Amniotic stem cell (primary cell): ENCODE measurements at places on chromosomes 5 and 9.

GRCh38 chr5:43569236-43569746 lies 12.4 kb upstream of the PAIP1 start:
- no peak for DNase-seq

GRCh38 chr5:27062451-27062850 lies 24.1 kb upstream of the CDH9 start:
- no peak for DNase-seq

GRCh38 chr5:79020861-79021561 lies 35.9 kb upstream of the ARSB start:
- peak; percentile 29 for DNase-seq

GRCh38 chr5:55620766-55621160 lies 86.0 kb upstream of the PLPP1 start:
- DNase-seq, result no peak

GRCh38 chr9:91710158-91710557 lies 239.9 kb downstream of the ROR2 start:
- DNase-seq, result no peak

DNA sequence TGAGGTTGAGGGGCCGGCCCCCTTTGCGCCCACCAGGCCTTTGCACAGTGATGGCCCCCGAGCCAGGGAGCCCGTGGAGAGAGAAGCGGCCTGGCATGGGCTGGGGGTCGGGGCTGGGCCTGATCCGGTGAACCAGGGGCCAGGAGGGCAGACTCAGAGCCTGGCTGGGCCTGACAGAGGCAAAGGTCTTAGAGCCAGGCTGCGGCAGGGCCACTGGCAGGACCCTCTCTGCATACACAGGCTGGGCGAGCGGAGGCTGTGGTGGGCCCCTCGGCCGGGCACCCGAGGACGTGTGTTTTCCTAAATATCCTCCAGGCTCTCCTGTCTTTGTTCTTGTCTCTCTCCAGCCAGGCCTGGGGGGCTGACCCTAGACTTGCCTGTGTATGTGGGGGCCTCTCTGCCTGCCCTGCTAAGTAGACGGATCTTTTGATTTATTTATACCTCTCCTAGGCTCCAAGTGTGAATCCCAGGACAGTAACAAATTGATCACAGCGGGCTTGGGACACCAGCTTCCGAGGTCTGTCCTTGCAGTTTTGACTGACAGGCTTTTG lies 933 bp downstream of the NEK6 start:
- no peak for DNase-seq

DNA sequence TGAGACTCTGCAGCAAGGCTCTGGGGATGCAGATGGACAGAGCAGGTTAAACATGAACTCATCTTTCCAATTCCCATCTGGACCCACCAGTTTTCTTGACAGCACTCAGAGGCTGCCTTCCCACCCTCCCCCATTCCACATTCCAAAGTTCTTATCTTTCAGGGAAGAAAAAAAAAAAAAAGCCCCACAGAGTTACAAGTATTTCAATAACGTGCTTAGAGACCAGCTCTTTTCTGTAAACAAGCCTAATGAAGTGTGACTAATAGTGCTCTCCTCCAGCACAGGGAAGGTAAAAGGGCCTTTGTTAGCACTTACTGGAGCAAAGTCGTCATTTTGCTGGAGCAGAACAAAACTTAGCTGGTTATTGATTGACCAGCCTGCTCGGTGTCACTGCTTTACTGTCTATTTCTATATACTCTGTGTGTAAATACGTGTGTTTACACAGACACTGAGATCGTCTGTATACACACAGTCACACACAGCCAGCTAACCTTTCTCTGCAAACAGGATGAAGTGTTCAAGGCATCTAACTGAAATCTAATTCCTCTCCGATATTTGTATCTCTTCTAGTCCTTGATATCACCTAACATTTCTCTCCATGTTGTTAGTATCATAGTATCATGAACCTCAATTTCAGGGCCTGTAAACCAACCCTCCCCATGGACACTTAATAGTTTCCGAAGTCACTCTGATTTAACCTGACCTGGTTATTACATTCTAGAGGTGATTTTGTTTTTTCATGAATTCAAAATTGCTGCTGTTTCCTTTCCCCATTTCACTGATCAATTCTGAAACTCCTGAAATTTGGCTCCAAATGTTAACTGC lies 84.9 kb downstream of the ZNF608 start:
- no peak for DNase-seq

DNA sequence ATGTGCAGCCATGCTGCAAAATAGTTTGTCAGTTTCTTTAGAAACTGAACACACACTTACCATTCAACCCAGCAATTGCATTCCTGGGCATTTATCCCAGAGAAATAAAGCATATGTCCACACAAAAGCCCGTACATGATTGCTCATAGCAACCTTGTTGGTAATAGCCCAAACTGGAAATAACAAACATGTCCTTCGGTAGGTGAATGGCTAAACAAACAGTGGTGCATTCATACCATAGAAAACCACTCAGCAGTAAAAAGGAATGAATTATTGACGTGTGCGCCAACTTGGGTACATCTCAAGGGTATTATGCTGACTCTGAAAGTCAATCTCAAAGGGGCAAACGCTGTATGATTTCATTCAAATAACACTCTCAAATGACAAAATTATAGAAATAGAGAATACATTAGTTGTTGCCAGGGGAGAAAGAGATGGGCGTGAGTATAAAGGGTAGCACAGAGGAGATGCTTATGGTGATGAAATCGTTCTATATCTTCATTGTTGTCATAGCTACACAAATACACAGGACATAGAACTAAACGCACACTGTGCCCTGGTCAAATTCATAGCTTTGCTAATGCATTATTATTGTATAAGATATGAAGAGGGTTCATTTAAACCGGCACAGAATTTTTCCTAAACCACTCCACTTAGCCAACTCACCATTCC lies 58.2 kb downstream of the DRD1 start:
- no peak for DNase-seq

DNA sequence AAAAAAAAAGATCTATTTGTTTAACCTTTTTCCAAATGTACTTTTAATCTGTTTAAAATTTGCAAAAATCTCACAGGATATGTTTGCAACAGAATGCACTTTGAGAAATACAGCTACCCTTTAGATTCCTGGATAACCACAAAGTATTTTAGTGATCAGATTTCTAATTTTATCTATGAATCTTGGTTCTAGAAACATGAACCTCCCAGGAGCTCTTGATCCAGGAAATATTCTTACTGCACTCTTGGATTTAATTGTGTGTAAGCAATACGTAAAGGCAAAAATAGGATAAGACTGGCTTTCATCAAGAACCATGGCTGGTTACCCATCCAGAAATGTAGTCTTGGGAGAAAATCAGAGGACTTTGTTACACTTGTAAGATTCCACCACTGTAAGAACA lies 1581.8 kb upstream of the WWC1 start:
- DNase-seq, result no peak

DNA sequence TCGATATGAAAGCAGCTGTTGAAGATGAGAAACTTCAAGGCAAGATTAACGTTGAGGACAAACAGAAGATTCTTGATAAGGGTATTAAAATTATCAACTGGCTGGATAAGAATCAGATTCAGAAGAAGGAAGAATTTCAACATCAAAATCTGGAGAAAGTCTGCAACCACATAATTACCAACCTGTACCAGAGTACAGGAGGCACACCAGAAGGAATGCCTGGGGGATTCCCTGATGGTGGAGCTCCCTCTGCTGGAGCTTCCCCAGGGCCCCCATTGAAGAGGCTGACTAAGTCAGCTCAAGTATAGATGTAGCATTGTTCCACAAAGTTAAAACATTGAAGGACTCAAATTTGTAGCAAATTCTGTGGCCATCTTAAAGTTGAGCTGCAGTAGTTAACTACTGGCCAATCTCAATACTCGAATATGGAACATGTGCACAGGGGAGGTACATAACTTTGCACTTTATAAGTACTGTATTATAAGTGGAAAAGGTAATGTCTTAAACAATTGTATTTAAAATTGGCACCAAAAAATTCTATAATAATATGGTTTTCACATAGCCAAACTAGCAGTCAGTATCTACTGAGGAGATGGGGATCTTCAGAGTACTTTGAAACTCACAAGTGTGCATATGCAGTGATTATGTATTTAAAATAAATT lies 237.5 kb downstream of the CHSY3 start:
- no peak for DNase-seq

GRCh38 chr5:170743876-170744212 lies 39.7 kb upstream of the GABRP start:
- DNase-seq, result no peak

DNA sequence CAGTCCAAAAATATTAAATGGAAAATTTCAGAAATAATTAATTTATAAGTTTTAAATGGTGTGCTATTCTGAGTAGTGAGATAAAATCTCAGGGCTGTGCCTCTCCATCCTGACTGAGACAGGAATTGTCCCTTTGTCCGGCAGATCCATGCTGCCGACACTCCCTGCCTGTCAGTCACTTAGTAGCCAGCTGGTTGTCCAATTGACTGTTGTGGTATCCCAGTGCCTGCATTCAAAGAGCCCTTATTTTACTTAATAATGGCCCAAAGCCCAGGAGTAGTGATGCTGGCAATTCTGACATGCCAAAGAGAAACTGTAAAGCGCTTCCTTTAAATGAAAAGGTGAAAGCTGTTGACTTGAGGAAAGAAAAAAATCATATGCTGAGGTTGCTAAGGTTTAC lies 157.5 kb downstream of the ENC1 start:
- DNase-seq, result no peak

DNA sequence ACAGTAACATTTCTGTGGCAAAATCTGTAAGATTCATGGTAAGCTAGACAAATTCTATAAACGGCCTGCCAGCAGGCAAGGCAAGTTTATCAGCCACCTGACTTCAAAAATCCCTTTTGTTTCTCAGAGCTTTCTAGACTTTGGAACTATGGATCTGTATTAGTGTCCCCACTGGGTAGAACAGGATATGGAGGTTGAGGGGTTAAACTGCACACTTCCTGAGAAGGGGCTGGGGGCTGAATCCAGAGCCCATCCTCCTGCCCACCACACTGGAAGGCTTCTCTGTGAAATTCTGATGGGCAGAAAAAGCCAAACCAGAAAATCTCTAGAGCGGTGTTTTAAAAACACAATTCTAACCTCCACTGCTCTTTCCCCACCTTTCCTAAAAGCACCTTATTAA lies 128.7 kb downstream of the ENTREP1 start:
- no peak for DNase-seq

DNA sequence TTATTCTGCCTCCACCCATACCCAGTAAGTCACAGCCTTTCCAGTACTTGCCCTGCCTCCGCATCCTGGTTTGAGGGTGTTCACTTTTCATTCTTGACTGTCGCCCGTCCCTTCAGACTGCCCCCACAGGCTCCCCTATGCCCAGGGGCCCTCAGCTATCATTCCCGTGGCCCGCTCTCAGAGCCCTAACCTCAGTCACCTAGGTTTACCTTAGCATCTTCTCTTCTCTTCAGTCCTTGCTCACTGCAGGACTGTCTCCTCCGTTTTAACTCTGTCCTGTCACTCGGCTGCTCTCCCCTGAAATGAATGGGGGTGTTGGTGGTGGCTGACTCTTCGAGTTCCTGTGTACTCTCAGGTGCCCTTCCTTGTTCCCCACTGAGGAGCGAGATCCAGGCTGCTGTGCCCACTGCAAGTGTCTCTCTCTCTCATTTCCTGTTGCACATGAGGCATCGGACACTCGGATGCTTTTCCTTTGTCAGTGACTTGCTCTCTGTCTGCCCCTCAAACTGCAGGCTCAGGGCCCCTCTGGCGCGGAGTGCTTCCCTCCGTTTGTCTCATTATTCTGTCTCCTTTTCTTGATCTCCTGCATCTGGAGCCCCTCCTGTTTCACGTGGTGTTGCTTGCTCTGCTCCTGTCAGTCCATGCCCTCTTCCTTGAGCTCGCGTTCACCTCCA lies 89.8 kb downstream of the CACNA1B start:
- no peak for DNase-seq

- DNase-seq, result no peak
These were observed 104.6 kb downstream of the CACNA1B start for GRCh38 chr9:137982200-137982599.

DNA sequence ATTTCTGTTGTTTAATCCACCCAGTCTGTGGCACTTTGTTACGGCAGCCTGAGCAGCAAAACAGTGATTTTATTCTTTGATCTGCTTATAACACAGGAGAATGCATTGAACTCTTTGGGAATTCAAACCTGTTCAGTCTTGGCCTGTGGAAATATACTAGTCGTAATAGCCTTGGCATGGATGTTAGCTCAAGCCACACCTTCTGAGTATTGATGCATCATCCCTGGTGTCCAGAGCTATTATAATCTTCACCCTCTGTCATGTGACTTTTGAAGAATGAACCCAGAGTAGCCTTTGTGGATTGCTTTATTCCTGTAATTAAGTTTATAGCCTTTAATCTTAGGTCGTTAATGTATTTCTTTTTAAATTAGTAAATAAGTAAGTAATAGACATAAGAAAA lies 50.8 kb upstream of the TEX48 start:
- no peak for DNase-seq

DNA sequence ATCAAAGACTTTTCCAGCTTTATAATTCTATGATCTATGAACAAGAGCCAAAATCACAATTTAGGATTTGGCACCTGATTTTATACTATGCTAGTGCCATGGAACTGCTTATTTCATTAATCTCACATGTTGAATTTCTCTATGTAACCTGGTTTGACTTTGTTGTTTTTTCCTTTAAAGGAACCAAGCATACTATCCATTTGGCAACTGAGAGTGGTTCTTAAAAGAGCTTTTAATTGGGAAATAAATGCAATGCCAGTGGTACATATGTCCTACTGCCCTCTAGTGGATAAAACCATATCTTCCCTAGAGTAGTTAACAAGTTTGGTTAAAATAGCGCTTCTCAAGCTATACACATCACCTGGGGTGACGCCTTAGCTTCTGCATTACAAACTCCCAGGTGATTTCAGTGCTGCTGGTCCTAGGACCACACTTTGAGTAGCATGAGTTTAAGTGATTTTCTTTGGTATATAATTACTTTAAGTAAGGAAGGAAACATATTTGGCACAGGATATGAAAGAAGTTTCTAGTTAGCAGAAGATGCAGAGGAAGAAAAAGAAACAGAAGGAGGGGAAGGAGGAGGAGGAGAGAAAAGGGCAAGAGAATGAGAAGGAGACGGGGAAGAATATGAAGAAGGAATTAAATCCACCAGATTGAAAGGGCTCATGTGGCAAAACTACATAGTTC lies 56.8 kb downstream of the FGF10 start:
- DNase-seq, result no peak

DNA sequence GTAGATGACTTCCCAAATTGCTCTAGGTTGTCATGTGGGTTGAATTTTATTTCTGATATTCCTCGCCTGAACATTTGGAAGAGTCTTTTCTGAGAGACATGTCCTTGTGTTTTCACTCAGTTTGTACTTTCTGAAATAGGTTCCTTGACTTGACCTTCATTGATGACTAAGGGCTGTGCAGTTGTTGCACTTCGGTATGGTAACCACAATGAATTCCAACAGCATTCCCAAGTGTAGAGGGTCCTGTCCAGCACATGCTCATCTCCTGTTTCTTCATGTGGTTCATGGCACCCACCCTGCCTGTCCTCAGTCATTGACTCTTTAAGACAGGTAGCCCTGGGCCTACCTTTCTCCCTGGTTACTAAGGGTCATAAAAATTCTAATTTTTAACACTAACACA lies 527.8 kb downstream of the MTRR start:
- no peak for DNase-seq

DNA sequence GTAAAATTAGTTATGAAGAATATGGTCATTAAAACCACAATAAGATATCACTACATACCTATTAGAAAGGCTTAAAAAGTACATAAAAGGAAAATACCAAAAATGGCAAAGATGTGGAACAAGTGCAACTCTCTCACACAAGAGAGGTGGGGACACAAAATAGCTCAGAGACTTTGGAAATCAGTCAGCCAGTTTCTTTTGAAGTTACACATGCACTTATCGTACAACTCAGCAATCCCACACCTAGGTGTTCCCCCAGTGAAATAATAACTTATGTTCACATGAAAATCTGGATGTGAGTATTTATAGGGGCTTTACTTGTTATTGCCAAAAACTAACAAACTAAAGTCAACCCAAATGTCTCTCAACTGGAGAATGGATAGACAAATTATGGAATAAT lies 9.8 kb upstream of the RICTOR start:
- no peak for DNase-seq
